Thymus (tissue), 14 donors: ENCODE measurements at places on chromosomes 3 and 15.

DNA sequence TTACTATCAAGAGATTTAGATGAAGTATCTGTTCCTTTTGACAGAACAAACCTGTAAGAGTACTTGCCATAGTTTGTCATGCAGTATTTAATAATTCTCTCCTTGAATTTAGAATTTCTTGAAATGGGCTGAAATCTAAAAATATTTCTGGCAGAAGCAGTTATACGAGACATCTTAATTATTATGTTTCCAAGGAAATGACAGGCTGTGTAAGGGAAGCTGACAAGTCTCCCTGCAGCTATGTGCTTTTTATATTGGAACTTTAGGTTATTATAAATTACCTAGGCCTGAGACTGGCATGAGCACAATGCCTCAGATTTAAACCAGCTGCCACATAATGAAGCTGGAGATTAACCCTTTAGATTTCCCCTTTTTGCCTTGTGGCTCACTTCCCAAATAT, 365.0 kb upstream of the EPHA6 start:
- DNase-seq, result no peak

GRCh38 chr3:10928961-10929471, 63.5 kb upstream of the SLC6A1 start:
- DNase-seq, result no peak

DNA sequence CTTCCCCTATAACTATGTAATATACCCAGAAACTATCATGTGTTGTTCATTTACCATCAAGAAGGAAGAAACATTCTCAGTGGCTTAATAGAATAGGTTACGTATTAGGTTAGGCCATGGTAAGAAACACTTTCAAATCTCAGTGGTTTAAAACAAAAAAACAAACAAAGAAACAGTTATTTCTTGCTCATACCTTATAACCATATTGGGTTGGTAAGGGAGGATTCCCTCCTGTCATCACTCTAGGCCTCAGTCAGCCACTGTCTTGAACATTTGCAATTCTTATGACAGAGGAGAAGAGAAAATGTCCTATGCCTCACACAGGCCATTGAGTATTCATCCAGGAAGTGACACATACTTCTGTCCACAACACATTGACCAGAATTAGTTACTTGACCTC, 727.7 kb upstream of the NECTIN3 start:
- no peak for DNase-seq

DNA sequence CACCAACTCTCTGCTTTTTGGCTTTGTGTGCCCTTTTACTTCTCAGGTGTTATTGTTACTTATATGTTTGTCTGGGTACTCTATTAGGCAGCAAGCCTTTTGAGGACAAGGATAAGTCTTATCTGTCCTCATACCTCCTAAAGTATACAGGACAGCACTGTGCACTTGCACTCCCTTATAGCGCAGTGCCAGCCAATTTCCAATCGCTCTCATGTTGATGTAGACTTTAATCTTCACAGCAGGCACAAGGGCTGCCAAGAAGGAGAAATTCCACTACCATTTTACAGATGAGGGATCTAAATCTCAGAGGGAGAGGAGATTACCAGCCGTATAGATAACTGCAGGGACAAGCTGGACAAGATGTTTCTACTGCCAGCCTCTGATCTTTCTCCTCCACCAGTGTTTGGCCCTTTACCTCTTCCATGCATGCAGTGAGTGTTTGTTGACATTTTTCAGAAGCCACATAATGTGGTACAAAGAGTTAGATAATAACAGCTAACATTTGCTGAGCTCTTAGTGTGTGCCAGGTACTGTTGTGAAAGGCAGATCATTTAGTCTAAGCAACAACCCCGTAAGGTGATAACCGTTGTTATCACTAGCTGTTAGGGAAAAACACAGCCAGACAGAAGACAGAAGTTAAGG, 30.1 kb downstream of the SST start:
- no peak for DNase-seq

GRCh38 chr15:82306791-82307713, 42.2 kb downstream of the GOLGA6L10 start:
- no peak for DNase-seq

- peak; percentile 69 for DNase-seq
These were observed 425 bp upstream of the FYTTD1 start for GRCh38 chr3:197749315-197749600.

DNA sequence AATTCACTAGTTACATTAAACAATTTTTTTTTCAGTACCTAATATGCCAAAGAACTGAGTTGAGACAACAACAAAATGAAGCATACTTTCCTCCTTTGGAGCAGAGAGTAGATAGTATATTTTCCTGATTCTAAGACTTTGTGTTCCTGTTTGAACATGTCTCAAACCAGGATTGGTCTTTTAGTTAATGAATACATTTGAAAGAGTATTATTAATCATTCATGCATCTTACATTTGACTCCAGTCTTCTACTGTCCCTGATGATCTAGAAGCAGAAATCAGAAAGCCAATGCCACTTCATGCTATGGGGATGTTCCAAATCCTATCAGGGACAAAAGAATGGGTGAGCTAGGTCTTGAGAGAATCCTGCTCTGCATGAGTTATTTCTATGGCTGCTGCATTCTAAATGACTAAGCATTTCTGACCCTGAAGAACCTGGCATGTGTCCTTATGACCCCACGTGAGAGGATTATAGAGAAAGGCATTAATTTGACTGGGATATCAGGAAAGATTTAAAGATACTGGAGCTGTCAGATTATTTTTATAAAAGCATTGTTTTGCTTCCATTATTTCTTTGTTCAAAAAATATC, 32.9 kb upstream of the MBNL1 start:
- no peak for DNase-seq

DNA sequence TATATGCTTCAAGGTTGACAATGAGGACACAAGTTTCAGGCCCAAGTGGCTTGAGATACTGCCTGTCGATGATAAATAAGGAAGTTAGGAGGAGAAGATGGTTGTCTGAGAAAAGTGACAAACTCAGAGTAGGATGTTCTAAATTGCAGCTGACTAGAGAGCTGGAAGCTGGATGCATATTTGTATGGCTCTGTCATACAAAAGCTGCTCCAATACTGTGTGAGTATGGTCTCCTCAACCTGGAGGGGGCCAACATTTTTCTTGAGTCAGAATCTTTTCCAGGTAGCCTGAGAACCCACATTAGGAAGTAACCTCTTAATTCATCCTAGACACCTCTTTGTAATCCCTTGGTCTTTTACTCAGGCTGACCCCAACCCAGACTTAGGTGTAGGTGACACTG, 28.4 kb upstream of the TPRG1 start:
- DNase-seq, result no peak

- no peak for DNase-seq
These were observed 235.1 kb downstream of the MYRIP start for GRCh38 chr3:40044487-40044886.

DNA sequence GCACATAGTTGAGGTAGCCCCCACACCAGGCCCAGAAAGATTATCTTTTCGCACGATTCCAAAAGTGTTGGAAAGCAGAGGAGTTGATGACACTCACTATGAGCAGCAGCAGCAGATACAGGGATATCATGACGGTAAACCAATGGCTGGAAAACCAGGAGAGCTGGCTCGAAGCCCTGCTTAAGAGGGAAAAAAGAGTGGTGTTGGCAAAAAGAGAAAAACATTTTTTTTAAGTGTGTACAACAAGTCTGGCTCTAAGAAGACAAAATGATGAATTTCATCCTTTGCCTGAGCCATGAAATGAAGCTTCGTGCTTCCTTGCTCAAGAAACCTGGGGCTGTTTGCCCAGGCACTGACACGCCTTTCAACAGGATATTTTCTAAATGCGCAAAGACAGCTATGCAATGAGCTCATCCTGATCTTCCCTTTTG, 27.3 kb downstream of the PARP16 start:
- DNase-seq, result no peak
